Activated CD4-positive, alpha-beta T cell treated with anti-CD3 and anti-CD28 coated beads for 4 hours (primary cell): ENCODE measurements at places on chromosomes 11 and 22.

DNA sequence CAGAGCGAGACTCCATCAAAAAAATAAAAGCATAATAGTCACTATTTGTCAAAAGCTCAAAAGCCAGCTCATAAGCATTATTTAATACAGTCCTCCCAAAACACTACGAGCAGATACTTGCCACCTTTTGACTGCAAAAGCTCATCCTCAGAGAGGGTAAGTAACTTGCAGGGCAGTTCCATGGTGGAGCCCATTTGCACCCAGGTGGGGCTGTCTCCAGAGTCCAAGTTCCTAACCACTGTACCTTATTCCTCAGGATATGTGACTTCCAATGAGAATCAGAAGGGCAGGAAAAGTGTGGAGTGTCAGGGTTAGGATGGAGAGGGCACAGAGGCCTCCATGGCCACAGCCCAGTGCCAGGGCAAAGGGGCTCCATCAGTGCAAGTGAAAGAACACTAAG, 28.6 kb upstream of the POU2AF1 start:
- no peak for DNase-seq

DNA sequence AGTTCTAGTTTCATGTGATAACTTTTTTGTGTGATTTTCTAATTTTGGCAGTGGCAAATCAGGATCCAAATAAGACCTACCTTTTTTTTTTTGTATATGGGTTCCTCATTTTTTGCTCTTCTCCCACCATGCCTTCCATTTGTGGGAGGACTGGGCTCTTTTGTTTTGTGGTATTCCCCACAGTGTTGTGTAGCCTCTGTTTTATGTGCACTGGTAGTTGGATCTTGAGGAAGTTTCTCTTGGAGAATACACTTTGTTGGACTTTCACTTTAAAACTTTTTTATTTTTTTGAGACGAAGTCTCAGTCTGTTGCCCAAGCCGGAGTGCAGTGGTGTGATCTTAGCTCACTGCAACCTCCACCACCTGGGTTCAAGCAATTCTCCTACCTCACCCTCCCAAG, 39.7 kb downstream of the PPP6R3 start:
- DNase-seq: no peak

- DNase-seq: no peak
Observed at GRCh38 chr11:91295591-91295990, 929.0 kb upstream of the FAT3 start.

GRCh38 chr11:125465255-125465654, 30.8 kb downstream of the FEZ1 start:
- DNase-seq: no peak

- peak; percentile 45 for DNase-seq
Observed at GRCh38 chr22:38696606-38697424, 3.9 kb downstream of the JOSD1 start.

DNA sequence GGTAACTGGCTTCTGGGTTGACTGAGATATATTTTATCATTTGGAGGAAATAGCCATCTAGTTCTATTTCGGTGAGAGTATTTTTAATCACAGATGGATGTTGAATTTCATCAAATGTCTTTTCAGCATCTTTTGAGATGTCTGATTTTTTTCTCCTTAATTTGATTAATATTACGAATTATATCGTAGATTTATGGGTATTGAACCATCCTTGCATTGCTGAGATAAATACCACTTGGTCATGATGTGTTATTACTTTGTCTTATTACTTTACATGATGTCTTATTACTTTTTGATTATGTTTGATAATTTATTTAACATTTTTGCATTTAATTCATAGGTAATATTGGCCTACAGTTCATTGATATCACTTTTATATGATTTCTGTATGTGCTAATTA, 78.8 kb upstream of the PARVA start:
- no peak for DNase-seq
